ENCODE measurements at places on chromosomes 2 and 18. TPM values are rescaled to one million over a fixed set of nuclear protein-coding genes. Genes with fewer than 3 reads are reported as not detected.

Gene LRATD1
- polyA plus RNA-seq: 0.11 TPM

Gene KIF1A
- polyA plus RNA-seq: 0.01 TPM

Gene FAM237A
- polyA plus RNA-seq: not detected

DNA sequence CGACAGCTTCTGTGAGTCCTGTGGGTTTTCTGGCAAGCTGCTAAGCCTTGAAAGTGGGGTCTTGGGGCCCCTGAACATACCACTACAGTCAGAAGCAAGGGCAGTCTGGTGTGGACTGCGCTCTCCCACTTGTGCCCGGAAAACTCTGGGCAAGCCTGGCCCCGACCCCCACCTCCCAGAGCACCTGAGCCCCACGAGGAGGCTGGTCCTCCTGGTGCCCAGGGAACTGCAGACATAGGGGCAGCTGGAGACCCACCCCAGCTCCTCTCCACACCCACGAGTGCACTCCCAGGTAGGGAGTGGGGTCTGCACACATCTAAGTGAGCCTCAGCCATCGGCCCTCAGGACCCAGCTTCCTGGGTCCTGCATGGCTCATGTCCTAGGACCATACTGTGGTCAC lies 16.2 kb upstream of the GPC1 start:
- DNase-seq: no peak

DNA sequence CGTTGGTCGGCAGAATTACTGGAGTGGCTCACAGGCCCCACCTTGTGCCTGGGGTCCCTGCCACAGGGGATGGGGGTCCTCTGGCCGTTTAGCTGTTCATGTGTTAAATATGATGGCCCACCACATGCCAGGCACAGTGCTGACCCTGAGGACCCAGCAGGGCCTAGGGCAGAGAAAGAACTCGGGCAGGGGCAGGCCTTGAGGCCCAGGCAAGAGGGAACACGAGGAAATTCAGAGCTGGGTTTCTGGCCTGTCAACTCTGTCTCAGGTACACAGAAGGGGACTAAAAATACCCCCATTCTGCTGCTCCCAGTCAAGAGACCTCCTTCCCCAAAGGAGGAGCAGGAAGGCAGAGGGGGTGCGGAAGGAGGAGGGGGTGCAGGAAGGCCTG lies 66.2 kb downstream of the DNMT3A start:
- no peak for DNase-seq

GRCh38 chr2:16713011-16713423 lies 47.4 kb upstream of the CYRIA start:
- no peak for DNase-seq

DNA sequence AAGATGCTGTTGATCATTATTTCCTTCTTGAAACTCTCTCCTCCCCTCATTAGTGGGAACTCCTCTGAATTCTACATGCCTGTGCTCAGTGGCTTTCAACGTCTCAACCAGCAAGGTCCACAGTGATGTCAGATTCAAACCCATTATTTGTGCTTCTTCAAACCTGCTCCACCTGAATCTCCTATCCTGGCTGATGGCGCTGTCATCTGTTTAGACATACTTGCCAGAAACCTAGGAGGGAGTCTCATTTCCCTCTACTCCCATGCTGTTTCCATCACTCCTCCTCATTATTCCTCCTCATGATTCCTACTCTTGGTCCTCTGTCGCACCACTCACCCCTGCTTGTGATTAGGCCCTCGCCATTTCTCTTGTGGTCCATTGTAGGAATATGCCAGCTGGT lies 2.9 kb upstream of the LPIN2 start:
- no peak for DNase-seq

Measured in BJ (cell line).